ENCODE measurements at places on chromosomes 2 and 18.

DNA sequence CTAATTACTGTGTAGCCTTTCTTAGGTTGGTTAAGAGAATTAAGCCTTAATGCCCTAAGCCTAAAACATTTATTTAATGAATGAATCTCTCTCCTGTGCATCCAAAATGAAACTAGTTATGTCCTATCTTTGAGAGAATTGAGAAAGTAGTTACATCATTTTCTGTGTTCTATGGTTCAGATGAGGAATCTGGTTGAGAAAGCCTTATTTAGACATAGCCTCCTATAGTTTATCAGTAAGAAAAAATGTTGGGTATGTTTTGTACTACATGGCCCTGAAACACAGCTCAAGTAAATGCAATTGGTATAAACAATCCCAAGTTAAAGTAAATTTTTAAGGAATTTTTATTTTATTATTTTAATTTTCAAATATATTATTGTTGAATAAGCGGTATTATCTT lies 25.9 kb upstream of the RAMP1 start:
- DNase-seq = no peak

- no peak for DNase-seq
These were observed 55.8 kb downstream of the ASXL2 start for GRCh38 chr2:25822190-25823117.

- no peak for DNase-seq
These were observed 65.2 kb upstream of the RAPH1 start for GRCh38 chr2:203600286-203600685.

- no peak for DNase-seq
These were observed 4.4 kb downstream of the FBXO41 start for GRCh38 chr2:73279852-73280251.

DNA sequence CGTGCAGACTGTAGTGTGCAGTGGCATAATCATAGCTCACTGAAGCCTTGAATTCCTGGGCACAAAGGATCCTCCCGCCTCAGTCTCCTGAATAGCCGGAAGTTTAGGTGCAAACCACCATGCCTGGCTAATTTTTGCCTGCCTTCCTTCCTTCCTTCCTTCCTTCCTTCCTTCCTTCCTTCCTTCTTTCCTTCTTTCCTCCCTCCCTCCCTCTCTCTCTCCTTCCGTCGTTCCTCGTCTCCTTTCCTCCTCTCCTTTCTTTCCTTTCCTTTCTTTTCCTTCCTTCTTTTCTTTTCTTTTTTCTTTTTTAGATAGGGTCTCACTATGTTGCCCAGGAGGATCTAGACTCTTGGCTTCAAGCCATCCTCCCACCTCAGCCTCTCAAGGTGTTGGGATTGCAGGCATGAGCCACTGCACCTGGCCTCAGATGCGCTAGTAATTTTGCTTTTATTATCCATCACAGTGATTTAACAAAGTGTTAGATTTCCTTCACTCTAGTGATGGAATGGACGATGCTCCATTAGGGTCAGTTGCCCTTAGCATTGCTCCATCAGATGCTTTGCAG lies 6.6 kb upstream of the ANKRD29 start:
- no peak for DNase-seq

DNA sequence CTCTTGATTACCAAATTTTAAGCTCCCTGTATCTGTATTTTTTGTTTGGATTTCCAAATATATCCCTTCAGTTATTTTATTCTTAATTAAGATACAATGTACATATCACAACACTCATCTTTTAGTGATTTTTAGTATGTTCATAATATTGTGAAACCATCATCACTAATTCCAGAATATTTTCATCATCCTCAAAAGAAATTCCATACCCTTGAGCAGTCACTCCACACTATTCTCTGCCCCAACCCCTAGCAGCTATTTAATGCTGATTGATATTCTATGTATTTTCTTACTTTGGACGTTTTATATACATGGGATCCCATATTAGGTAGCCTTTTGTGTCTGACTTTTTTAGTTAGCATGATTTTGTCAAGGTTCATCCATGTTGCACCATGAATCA lies 127.4 kb upstream of the SLC8A1 start:
- DNase-seq = no peak

GRCh38 chr18:78323453-78324197 lies 656.0 kb upstream of the SALL3 start:
- no peak for DNase-seq

GRCh38 chr18:5463831-5464230 lies 80.0 kb downstream of the EPB41L3 start:
- no peak for DNase-seq

- DNase-seq = no peak
These were observed 54.2 kb downstream of the SEMA4F start for GRCh38 chr2:74708296-74708695.

DNA sequence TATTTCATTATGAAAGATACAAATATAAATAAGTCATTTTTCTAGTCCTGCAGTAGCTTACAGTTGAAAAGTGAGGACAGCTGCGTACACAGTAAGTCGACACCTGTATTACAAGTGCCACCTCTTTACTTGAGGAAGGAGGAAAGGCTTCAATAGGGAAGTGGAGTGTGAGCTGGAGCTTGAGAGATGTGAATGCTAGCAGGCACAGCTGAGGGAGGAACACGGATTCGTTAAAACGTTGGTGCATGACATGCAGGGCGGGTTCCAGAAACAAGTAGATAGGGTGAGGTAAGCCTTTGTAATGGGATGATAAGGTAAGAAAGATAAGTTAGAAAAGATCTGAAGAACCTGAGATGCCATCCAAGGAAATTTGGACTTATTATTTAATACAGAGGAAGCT lies 98.1 kb upstream of the CSRNP3 start:
- peak; percentile 26 for DNase-seq

- peak; percentile 52 for DNase-seq
These were observed 56.7 kb downstream of the SDC1 start for GRCh38 chr2:20168048-20168726.

DNA sequence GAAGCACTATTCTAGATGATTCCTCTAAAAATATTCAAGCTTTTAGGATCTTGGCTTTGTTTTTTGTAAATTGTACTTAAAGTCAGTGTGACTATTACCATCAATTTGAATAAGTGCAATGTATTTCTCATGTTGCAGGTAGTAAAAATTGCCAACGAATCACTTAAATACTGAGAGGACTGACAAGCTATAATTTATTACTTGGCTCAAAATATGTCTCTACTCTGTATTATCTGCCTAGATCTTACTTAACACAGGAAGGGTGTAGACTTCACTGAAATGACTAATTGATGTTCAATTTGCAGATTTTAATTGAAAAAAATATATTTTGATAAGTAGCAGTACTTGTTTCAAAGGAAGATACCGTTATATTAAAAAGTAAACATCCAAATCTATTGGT lies 202.3 kb downstream of the SLC8A1 start:
- DNase-seq = no peak

DNA sequence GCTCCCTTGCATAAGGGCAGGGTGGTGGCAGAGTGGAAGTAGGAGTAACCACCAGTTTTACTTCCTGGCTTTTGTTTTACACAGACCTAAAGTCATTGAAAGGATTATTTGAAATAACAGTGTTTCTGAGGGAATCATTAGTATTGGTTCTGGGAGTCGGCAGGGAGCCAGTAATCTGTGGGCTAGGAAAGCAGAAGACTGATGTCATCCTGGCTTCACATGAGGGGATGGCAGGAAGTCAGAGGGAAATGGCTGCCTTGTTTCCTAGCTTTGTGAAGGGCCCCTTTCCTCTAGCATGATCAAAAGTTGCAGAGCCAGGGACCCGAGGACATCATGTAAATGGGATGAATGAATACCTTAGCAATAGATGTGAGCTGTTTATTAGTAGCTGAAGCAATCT lies 792.6 kb downstream of the CPS1 start:
- DNase-seq = no peak

GRCh38 chr2:230866756-230867523 lies 2.2 kb downstream of the ITM2C start:
- no peak for DNase-seq

DNA sequence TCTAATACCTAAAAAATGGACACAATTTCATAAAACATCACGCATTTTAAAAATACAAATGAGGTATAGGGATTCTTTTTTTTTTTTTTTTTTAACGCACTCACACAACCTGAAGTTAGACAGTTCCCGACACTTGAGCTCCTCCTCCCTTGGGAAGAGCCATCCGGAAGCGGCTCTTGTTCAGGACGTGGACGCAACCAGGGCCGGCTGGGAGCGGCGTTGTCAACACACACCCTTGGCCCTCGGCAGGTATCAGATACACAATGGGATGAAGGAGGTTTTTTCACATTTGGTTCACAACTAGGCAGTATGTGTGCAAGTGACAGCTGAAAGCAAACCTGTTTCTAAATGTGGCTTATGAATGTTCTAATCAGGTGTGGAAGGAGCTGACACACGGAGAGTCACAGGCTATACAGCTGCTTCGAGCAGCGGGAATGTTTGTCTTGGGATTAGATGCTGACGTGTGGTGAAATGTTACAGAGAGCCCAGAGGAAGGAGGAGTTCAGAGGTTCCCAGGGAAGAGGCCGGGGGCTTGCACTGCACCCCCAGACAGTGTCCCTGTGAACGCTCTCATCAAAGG lies 111.1 kb downstream of the PXDN start:
- DNase-seq = peak; percentile 34

GRCh38 chr2:215680605-215681598 lies 245.0 kb upstream of the FN1 start:
- DNase-seq = no peak

DNA sequence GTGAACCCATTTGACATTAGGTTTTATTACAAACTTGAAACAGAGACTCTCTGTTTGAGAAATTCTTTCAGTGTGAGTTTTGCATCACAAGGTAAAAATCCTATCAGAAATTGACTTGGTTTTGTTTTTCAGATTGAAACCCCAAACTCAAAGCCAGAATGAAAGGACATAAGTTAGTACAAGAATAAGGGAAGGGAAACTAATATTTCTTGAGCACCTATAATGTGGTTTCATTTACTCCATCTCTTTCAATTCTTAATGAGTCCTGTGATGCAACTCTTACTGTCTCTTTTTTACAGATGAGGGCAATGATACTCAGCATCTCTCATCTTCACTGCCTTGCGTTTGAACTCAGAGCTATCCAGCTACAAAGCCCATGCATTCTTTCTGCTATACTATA lies 210.0 kb upstream of the SIX3 start:
- DNase-seq = no peak

- DNase-seq = no peak
These were observed 15.7 kb downstream of the MSH6 start for GRCh38 chr2:47798631-47799030.

GRCh38 chr2:96320728-96321622 lies 4.1 kb upstream of the ITPRIPL1 start:
- DNase-seq = no peak

DNA sequence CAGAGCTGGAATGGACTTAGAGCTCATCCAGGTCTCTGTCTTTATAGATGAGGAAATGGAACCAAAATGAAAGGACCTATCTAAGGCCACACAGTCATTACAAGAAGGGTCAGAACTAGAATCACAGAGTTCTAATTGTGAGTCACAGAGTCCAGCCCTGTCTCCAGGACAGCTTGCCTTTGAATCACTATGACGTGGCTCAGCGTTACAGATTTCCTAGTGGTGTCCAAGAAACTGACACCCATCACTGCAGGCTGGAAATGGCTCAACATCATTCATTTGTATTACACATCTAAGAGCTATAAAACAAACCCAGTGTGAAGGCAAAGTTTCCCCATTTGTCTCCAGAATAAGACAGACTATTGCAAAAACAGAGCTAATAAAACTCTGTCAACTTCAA lies 164.3 kb upstream of the SIX2 start:
- DNase-seq = no peak
